ENCODE measurements at places on chromosomes 1 and 21.

DNA sequence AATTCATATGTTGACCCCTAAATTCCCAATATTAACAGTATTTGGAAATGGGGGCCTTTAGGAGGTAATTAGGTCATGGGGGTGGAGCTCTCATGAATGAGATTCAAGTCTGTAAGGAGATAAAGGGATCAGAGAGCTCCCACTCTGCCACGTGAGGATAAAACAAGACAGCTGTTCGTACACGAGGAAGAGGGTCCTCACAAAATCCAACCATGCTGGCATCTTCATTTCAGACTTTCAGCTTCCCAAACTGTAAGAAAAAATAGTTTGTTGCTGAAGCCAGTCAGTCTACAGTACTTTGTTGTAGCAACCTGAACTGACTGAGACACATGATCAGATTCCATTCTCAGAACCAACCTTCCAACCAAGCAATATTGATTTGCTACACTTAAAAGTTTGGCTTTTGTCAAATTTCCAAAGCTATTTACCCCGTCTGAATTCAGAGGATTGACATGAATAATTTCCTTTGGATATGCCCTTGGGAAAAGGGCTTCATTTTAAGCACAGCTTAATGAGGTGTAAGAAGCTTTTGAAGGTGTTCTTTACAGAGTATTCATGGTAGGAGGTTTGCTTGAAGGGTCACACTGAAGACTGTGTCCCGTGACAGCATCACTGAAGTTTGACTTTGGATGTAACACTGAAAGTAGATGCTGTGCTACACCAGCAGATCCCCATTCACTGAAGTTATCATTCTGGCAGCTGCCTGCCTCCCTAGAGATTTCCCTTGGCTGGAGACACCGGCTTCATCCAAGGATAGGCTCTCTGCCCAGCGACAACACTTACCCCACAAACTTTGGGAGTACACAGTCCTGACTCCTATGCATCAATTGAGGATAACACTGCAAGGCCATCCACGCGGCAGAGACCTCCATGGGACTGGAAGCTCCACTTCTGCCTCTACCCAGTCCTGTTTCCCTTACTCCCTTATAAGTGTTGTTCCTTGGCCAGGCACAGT lies 4.9 kb upstream of the OMA1 start:
- DNase-seq: no peak

GRCh38 chr1:6831366-6831765 lies 46.1 kb downstream of the CAMTA1 start:
- no peak for DNase-seq

DNA sequence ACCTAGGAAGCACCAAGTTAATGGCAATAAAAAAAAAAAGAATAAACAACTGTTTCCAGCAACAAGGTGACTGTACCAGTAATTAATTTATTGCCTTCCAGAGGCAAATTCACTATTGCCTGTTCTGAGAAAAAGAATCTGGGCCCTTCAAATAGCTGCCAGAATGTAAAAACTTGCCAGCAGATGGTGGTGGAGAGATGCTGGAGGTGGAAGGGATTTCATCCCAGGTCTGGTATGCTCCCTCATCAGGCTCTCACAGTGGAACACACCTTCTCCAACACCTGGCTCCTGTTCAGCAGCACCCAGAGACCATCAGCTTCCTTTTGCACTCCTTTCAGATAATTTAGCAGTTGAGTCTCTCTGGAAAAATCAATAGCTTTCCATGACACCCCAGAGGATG lies 792.9 kb upstream of the ADAMTS5 start:
- DNase-seq: no peak

DNA sequence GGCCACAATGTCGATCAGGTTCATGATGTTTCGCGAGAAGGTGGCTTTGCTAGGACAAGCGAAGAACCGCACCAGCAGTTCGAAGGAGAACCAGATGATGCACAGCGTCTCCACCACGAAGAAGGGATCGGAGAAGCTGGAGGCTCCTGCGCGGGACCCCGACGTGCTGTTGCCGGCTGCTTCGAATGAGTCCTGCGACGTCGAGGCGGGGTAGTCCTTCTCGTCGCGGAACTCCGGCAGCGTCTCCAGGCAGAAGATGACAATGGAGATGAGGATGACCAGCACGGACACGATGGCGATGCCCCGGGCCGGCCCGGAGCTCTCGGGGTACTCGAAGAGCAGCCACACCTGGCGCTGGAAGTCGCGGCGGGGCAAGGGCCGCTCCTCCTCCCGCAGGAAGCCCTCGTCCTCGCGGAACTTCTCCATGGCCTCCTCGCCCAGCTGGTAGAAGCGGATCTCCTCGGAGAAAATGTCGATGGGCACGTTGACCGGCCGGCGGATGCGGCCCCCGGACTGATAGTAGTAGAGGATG lies 869 bp downstream of the KCNA3 start:
- DNase-seq: no peak

DNA sequence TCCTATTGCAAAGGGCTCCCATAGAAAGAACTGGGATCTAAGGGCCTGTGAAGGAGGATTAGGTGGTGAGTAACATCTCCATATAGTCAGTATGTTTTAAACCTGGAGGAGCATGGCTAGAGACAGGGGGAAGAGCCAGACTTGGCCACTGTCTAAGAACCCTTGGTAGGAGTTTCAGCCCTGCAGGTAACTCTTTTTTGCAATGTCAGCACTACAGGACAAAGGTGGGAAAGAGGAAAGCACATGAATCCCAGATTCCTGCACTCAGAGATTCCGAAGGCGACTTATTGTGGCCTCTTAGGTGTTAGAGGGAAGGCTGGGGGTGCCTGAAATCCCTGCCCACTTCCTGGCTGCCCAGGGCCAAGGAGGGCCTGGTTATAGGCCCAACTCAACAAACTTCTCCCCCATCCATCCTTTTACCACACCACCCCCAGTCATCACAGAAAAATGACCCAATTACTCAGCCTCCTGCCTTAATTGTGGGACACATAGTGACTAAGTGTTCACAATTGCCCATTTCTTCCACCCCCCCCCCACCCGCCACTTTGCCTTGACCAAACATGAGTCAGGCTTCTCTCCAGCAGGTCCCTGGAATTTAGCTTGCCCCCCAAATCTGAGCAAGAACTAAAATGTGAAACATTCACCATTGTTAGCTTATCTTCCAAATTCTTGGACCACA lies 1.9 kb upstream of the NTNG1 start:
- DNase-seq: no peak

DNA sequence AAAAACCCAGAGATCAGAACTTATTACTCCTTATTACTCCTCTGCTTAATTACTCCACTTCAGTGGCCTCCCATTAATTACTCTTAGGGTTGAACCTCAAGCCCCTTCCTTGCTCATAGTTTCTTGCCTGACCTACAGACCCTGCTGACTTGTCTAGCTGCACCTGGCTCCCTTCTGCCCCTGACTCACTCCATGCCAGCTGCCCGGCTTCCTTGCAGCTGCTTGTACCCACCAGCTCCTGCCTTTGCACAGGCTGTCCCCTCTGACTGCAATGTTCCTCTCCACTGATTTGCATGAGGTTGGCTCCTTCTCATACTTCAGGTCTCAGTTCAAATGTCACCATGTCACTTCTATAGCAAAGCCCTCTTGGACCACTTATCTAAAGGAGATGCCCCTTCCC lies 1.9 kb upstream of the PTPRU start:
- DNase-seq: no peak

GRCh38 chr1:29986986-29987385 lies 736.4 kb downstream of the MATN1 start:
- no peak for DNase-seq

DNA sequence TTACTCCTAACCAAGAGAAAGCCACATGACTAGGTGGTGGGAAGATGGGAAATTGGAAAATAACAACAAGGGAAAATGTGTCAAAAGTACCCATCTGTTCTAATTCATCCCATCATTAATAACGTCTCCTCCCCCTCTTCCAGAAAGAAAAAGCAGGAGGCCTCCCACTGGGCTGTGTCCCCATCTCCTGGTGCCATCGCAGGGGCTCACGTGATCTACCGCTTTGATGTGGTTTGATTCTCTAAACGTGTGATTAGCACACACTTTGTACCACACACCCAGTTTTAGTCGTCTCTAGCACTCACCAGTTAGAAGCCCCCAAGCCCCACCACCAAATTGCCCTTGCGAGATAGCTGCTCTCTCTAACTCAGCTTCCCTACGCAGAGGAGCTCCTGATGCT lies 353.6 kb downstream of the RRAGC start:
- no peak for DNase-seq

DNA sequence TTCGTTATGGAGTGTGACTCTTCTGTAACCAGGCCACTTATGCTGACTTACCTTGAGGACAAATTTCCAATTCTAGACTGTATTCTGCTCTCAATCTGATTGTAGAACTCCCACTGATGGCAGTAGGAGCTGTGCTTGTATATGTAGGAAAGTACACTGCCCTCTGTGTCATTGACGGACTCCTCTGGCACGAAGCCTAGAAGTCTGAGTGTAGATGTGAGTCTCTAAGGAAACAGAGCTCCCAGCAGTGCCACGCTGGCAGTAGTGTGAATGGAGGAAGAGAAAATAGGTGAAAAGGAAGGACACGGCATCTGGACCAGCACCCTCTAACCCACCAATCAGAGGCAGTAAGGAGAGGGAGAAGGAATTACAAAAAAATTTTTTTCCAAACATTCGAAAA lies 130.4 kb upstream of the ADGRL2 start:
- peak; percentile 87 for DNase-seq

GRCh38 chr21:44416193-44416592 lies 39.1 kb upstream of the LRRC3 start:
- no peak for DNase-seq

DNA sequence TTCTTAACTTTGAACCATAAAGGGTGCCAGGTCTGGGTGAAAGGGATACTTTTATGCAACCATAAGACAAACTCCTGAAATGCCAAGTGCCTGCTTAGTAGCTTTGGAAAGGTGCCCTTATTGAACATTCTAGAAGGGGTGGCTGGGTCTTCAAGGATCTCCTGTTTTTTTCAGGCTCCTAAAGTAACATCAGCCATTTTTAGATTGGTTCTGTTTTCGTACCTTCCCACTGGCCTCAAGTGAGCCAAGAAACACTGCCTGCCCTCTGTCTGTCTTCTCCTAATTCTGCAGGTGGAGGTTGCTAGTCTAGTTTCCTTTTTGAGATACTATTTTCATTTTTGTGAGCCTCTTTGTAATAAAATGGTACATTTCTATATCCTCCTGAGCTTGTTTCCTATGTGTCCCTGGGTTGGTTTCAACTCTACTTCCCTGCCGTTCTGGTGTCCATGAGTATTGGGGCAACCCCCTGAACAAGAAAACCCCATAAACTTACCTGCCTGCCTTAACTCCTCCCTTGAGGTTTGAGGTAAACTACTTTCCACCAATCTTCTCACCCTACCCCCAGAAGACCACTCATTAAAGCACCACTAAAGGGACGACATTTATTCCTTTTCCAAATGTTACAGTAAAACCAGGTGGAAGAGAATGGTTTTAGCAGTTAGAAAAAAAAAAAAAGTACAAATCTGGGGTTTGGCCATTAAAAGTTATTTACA lies 2.6 kb downstream of the MARCKSL1 start:
- no peak for DNase-seq

GRCh38 chr1:226831953-226832352 lies 38.5 kb upstream of the PSEN2 start:
- no peak for DNase-seq
